Stimulated activated effector memory CD8-positive, alpha-beta T cell treated with anti-CD3 and anti-CD28 coated beads, Interleukin-12 subunit alpha, Interleukin-12 subunit beta, amount 100 ng/mL, for 72 hours (primary cell): ENCODE measurements at places on chromosomes 11 and 22.

DNA sequence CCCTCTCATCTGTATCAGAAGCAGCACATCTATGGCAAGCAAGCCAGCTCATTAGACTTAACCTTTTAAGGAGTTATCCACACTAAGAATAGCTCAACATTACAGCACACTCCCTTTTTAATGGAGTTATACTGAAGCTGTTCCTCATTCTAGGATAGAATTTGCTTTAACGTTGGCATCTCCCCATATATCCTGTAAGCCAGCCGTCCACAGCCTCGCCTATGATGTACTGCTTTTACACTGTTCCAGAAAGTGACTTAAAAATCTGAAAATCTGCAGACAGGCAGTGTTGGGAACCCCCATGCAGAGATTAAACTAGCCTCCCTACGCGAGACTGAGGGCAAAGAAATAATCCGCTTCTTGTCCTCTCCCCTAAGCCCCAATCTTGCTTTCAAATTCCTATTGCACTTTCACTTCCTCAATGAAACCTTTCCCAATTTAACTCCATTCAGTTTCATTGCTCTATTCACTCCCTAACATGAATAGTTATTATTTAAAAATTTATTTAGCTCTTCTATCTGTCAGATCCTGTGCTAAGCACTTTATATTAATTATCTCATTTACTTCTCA lies 225.0 kb downstream of the BLID start:
- no peak for DNase-seq

DNA sequence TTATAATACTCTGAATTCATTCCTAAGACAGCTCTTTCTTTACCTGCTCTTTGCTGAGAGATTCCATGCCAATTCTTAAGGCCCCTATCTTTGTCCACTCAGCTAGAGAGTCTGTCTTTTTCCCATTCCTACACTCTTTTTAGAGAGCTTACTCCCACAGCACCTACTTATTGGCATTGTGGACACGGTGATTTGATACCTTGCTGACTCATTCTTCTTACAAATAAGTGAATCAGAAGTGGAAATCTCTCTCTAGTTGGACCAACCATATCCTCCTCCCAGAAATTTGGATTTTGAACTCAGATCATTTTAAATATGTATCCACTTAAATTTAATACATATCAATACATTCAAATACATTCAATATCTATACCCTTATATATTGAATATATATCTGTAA lies 32.5 kb upstream of the OR6M1 start:
- no peak for DNase-seq

- no peak for DNase-seq
Observed at GRCh38 chr11:8220261-8221045, 43.2 kb downstream of the LMO1 start.

GRCh38 chr11:93432247-93432646 lies 101.7 kb downstream of the DEUP1 start:
- DNase-seq: no peak

DNA sequence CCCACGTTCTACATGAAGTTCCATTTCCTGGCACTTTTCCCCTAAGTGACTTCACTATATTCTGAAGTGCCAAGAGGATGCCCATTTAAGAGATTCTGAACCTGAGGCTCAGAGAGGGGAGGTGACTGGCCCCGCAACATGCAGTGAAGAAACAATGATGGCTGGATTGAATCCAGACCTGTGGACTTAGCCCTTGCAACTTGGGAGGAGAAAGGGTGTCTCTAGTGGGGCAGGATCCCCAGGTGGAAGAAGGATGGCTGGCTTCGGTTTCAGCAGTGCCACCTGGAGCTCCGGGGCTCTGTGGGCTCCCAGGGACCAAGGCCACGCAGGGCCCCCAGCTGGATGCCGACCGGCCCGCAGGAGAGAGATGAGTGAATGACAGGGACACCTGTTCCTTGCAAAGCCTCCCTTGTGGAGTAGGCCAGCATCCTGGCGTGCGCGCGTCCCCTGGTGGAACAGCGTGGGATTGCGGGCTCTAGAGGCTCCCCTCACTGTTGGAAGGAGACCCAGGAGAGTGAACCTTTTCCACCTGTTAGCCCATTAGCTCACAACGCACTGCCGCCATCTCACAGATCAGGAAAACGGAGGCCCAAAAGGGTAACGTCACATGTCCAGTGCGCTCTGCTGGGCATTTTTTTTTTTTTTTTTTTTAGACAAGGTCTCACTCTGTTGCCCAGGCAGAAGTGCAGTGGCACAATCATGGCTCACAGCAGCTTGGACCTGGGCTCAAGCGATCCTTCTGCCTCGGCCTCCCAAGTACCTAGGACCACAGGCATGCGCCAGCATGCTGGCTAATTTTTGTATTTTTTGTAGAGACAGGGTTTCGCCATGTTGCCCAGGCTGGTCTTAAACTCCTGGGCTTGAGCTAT lies 104.7 kb downstream of the KIAA1671 start:
- DNase-seq: peak; percentile 90

DNA sequence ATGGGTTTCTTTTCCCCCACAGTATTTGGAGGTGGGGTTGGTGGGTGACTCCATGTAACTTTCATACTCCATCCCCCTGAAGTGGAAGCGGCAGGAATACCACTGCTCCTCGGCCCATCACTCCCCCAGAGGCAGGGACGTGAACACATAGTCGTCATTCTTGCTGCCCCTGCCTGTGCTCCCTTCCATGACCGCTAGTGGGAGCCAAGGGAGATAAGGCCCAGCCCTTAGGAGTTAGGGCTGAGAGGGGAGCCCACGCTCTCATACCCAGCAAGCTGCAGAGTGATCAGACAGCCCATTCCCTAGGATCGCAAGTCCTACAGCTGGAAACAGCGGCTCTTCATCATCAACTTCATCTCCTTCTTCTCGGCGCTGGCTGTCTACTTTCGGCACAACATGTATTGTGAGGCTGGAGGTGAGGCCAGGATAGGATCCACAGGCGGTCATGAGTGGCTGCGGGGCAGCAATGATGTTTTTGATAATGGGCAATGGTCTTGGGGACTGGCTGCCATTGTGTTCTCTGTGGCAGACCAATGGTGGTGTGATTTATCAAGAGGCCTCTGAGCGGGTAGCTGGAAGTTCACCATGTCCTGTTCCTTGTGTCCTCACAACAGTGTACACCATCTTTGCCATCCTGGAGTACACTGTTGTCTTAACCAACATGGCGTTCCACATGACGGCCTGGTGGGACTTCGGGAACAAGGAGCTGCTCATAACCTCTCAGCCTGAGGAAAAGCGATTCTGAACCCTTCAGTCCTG lies 15.9 kb downstream of the RHOG start:
- DNase-seq: peak; percentile 89

DNA sequence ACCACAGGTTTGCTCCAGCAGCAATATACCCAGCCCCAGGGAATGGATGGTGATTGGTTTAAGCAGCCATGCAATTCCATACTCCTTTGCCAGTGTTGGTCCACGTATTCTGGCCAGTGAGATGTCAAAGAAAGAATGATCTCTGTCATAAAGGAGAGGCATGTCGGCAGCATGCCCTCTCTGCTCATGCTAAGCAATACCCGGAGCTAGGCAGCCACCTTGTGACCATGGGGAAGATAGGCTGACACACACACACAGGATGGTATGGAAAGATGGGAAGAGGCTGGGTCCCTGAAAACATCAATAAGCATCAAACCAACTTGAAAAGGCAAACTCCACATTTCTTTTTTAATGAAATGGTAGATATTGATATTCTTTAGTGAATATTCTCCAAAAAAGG lies 5.1 kb downstream of the ABCC8 start:
- DNase-seq: no peak

GRCh38 chr22:46000081-46001027 lies 23.4 kb upstream of the WNT7B start:
- DNase-seq: no peak

DNA sequence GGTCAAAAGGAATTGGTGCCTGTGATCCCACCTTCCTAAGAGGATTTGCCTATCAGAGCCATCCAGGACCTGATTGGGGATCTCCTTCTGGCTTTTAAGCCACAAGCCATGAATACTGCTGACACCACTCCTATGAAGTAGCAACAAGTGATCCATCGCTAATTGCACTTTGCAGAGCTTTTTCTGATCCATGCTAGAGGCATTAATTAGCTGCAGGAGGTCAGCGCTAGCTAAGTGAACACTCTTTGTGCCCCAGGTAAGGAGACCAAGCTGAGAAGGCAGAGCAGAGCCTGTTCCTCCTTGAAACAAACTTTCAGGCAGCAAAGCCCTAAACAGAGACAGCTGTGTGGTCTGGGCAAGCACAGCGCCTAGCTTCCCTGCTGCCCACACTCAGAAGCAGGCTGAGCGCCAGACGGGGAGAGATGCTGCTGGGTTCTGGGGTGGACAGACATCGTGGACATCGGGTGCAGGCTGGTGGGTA lies 122.2 kb downstream of the ABTB2 start:
- DNase-seq: peak; percentile 65

DNA sequence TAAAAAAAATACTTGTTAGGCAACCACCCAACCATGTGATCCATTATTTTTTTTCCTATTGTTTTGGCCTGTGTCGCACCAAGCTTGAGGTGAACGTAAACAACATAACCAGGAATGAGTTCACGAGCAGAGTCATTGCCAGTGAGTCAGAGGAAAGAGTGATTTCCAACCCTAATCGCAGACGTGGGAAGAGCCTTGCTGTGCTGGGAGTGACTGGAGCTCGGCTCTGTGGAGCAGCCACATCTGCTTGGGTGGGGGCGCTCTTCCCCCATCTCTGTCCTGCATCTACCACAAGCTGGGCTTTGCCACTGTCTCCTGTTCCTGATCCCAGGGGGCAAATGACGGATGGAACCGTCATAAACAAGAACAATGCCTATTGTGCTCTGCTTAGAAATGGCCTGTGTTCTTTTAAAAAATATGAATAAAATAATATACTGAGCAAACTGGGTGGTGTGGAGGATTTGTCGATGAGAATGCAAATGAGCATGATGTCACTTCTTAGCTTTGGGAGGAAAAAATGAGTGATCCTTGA lies 210.0 kb downstream of the KIRREL3 start:
- DNase-seq: no peak
